A549 treated with Hydrocortisone at 1 μM for 4 hours (cell line): ENCODE measurements at places on chromosomes 1 and 21. TPM values are rescaled to one million over a fixed set of nuclear protein-coding genes. Genes with fewer than 3 reads are reported as not detected.

Gene GBP2
- total RNA-seq: 0.53 to 0.97 TPM (median 0.76 TPM) in 5 replicates

Gene CLDN14
- total RNA-seq: not detected in 5 replicates

Gene GPR52
- total RNA-seq: 0.10 to 0.17 TPM in 2 of 5 replicates, not detected in the others

Gene CLEC20A
- total RNA-seq: not detected in 5 replicates

Gene LRRC71
- total RNA-seq: 0.05 to 0.23 TPM (median 0.17 TPM) in 5 replicates
